ENCODE measurements at places on chromosomes 11 and 22.

GRCh38 chr11:99489581-99489980, 468.8 kb downstream of the CNTN5 start:
- no peak for DNase-seq

DNA sequence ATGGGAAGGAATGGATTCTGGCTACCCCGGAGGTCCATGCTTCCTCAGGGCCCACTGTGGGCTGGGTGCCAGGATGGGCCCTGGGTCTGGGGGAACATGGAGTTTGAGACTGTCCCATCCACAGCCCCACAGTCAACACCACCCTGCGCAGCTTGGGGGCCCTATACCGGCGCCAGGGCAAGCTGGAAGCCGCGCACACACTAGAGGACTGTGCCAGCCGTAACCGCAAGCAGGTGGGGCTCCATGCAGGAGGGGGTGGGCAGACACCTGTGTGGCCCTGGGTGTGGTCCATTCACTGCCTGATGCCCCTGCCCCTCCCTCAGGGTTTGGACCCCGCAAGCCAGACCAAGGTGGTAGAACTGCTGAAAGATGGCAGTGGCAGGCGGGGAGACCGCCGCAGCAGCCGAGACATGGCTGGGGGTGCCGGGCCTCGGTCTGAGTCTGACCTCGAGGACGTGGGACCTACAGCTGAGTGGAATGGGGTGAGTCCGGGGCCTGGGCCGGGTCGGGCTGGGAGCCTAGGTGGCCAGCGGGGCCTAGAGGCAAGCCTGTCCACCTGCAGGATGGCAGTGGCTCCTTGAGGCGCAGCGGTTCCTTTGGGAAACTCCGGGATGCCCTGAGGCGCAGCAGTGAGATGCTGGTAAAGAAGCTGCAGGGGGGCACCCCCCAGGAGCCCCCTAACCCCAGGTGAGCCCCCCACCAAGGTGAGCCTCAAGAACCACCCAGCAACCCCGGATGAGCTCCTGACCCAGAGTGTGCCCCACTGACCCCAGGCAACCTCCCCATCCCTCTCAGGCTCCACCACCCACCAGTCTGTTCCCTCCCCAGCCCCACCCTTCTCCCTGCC, 2.7 kb upstream of the RAB1B start:
- no peak for DNase-seq

DNA sequence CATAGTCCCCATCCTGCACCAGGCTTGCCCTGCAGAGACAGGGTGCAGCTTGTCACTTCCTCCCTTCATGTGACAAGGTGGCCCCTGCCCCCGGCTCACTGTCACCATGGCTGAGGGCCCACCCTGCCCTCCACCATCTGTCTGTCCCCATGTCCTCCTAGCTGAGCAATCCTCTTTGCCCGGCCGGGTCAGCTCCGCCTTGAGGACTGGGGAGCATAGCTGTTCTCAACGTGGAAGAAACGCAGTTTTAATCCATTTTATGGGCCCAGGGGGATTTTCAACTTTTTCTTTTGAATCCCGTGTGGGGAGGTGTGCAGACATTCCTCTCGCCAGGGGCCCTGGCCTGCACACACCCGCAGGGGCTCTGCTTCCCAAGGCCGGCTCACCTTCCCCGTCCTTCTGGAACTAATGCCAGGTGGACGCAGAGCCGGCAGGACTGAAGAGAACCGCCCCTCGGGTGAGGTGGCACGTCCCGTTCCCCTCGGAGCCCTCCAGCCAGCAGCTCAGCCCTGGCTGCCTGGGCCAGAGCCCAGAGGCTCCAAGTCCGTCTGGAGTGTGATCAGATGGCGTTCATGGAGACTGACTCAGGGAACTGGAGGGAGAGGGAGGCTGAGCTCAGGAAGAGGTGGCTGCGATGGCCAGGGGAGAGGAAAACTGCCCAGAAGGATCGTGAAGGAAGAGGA, 1108.7 kb downstream of the BRD1 start:
- no peak for DNase-seq

DNA sequence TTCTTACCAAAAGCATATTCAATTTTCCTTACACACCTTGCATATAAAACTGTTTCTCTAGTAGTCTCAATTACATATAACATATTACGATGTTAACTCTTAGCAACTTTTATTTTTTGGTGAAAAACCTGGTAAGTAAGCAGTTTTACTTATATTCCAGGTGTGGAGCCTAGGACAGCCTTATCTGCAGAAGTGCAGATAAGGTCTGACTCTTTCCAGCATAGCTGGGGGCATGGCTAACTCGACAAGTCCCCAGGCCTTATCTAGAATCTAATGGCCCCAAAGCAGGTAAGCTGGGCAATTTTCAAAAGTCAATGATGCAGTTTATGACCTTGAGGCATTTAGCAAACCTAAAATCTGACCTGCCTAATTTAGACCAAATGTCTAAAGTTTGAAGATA, 4.2 kb upstream of the C1QTNF6 start:
- DNase-seq = no peak

GRCh38 chr11:118342503-118343161, at the start of gene CD3D:
CD3D (minus strand) TSS chr11:118342705; CDS start chr11:118342607, 98 bp downstream.
- DNase-seq = no peak

DNA sequence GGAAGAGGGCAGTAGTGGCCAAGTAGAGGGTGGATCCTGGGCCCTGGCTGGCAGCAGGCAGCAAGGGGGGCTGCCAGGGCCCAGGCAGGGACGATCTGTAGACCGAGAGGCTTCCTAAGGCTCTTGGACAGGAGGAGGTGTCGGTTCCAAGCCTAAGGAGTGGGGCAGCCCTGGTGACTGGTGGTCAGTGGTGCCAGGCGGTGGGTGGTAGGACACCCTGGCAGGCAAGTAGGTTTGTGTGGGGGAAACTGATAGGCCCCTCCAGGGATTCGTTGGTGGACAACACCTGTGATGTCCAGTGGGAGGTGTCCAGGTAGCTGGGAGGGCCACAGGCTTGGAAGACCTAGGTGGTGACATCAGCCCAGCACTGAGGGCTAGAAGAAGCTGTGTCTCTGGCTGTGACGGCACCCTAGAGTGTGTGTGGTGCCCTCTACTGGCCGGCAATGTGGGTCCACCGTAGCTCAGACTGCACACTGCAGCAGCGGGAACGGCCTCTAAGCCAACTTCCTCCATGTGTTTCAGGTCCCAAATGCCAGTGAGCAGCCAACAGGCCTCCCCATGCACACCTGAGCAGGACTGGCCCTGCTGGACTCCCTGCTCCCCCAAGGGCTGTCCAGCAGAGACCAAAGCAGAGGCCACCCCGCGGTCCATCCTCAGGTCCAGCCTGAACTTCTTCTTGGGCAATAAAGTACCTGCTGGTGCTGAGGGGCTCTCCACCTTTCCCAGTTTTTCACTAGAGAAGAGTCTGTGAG, 9.4 kb upstream of the SAMM50 start:
- peak; percentile 40 for DNase-seq

DNA sequence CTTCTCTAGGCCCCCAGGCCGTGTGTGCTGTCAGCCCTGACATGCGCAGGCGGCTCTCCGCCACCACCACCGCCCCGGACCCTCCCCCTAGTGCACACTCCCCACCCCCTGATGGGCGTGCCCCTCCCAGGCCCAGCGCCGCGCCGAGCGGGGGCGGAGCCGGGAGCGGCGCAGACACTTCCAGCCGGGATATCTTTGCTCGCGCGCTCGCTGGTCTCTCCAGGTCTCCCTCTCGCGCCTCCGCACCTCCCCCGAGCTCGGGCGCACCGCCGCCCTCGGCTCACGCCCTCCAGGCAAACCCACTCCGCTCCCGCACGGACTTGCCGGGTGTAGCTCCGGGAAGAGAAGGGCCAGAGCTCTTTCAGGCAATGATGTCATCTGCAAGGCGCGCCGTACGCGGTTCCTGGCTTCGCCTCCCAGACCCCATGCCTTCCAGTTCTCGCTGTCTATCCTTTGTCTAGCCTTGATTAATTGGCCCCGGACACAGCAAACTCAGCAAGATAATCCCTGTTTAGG, at the start of gene SCN3B:
TSS of gene SCN3B (minus strand) at position 59 of the 516 bp plus-strand sequence. CDS start 823 bp downstream, outside the sequence.
- DNase-seq = peak; percentile 46

DNA sequence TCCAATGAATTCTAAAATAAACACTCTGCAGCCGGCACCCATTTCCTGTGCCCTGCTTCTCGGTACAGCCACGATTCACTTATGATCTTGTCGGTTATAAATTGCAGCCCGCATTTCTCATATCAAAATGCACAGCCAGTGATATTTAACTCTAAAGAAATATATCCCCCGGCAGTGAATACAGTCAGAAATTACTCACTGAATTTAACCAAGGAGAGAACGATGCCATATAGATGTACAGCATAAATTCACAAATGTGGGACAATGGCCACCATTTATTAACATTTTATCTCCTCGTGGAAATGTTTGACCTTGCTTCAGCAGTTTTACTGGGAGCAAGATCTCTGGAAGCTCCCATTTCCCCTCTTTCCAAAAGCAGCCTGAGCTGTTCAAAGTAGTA, 1517.8 kb downstream of the BRD1 start:
- DNase-seq = no peak

DNA sequence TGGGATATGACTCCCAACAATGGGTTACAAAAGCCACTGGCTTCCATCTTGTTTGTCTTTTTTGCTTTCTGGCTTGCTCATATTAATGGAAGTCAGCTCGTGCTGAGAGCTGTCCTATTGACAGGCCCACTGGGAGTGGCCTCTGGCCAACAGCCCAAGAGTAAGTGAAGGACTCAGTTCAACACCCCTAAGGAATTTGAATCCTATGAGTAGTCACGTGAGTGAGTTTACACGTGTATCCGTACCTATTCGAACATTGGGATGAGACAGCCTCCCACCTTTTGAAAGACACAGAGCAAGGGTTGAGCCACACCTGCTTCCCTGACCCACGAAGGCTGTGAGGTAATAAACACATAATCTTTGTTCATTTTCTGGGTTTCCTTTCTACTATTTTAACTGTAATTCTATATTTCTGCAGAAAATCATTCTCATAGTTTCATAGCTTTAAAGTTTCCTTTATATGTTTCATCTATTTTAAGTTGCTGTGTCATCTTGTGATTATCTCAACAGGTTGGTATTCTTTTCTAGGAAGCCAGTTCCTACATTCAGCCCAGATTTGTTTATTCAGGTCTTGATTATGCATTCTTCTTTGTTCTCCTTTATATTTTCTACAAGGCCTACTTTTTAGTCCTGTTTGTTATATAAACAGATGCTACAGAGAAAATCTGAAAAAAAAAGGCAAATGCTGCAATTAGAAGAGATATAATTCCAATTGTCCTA, 802.3 kb downstream of the CNTN5 start:
- no peak for DNase-seq
